Stimulated activated CD4-positive, alpha-beta T cell treated with anti-CD3 and anti-CD28 coated beads, Interleukin-1b, Interleukin-23, amount 100 ng/mL, for 1 hour (primary cell): ENCODE measurements at places on chromosomes 3 and 15.

DNA sequence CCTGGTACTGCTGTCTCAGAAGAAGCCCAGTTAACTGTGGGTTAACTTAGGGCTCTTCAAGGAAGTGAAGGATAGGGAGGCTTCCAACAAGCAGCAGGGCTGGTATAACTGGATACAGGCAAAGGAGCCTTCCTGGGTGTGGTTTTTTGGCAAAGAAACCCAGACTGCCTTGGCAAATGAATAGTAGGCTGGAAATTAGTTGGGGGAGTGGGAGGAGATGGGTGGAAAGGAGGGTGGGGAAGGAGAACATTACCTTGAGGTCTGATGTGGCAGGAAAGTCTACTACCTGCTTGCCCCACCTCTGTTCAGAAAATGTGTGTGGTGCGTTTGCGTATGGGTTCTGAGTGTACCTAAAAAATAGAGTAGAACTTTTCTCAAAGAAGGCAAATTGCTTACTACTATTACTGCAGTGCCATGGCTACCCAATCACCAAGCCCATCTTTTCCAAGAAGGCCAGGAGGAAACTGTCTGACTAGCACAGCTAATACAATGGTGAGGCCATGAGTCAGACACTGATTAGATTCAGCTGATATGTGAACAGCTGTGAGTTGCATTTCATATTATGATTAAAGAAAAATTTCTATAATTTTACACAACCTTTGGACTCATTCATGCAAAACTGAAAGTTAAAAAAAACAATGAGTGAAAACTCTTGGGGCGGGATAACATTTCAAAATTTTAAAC, 55.2 kb downstream of the SPTSSB start:
- no peak for DNase-seq

GRCh38 chr3:104526901-104527401, 839.8 kb upstream of the ALCAM start:
- no peak for DNase-seq

DNA sequence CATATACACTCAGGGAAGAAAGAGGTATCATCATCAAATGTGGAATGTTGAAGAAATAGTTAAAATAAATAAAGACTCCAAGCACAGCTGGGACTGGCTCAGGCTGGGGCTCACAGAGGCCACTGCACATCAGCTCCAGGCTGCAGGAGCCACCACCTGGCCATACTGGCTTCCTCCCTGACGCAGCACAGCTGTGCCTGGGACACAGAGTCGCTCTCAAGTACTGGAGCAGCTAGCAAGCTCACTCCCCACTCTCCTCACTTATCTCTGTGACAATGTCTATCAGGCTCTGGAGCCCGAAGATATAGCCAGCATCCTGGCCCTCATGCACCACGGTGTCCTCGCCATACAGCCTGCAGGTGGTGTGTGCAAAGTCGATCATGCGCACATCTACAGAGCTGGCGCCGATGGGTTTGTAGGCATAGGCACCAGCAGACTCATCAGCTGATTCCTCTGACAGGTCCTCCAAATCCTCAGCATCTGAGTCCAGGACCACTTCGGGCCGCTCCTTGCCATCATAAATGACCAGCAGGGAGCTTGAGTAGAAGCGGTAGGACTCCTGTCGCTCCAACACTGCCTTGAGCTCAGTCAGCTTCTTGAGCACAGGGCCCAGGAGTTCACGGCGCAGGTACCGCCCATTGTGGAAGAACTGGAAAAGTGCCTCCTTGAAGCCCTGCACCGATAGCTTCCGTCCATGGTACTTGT, 2.5 kb upstream of the NCKIPSD start:
- DNase-seq: no peak

DNA sequence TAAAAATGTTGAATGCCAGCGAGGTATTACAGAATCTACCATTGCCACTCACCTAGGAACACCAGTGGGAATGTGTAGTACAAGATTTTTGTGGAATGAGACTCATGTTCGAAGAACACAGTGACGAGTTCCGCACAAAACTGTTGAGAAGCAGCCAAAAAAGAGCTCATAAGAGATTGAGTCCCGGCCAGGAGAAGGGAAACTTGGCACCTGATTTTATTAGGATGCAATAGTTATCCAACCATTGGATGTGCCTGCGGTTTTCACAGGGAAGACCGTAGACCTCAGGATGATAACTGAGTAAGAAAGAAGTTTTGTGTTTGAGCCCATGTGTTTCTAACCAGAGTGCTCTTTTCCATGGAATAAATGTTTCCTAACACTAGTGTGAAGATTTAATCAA, 88.9 kb downstream of the PTPRG start:
- no peak for DNase-seq

DNA sequence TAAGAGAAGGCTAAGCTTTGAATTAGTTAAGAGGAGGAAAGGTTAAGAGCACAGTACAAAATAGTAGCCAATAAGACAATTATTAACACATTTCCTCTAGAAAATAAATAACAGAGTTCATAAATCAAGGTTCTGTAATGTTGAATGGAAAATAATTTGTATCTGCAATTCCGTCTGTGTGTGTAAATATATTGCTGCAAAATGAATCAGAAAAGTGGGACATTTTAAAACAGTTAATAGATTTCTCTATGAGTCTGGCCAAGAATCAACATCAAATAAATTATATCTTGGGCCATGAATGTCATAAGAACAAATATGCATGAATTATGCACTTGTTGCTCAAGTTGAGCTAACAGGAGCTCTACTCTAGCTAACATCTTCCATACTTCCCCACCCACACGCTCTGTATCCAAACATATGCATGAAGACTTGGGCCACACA, 14.2 kb upstream of the SUCNR1 start:
- no peak for DNase-seq

- peak; percentile 5 for DNase-seq
These were observed 36.4 kb upstream of the TRIM71 start for GRCh38 chr3:32781211-32781968.

DNA sequence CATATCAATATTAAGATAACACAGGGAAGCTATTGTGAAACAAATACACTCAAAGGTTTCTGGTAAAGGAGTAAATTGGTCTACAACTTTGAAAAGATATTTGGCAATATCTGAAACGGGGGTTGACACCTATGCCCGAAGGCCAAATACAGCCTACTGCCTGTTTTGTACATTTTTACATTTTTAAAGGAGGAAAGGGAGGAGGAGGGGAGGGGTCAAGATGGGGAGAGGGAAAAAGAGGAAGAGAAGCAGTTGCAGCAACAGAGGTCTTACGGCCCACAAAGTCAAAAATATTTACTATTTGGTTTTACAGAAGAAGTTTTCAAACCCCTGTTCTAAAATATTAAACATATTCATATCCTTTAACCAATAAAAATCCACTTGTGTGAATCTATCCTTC, 94.2 kb downstream of the FMN1 start:
- DNase-seq: no peak

GRCh38 chr3:126142652-126143051, 37.7 kb downstream of the ALDH1L1 start:
- DNase-seq: no peak

DNA sequence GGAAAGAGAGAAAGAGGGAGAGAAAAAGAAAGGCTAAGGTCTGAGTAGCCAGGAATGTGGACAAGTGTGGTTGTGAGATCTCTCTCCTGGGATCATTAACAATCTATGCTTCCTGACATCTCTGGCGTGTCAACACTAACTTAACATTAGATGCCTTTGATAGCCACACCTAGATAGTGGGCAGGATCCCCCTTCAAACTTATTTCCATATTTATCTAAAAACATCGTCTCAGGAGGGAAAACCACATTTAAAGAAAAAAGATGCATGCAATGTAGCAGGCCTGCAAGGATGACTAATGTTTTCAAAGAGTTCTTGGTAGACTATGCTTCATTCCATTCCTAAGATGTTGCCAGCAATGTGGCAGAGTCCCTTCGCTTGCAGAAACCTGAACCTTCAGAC, 80.9 kb downstream of the MLH1 start:
- DNase-seq: no peak

DNA sequence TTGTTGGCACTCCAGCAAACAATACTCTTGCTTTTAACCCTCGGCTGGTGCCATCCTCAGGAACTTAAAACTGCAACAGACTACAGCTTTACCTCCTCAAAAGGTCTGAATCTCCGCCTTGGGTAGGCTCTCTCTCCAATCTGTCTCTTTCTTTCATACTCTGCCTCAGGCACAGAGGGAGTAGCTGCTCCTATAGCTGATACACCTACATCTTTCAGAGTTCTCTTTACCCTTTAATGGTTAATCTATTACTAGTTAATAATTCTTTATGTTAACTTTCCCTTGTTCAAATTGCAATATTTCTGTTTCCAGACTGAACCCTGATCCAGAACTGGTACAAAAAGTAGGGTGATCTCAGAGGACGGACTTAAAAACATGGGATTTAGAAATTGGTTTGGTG, 66.2 kb downstream of the MAP4 start:
- DNase-seq: no peak

DNA sequence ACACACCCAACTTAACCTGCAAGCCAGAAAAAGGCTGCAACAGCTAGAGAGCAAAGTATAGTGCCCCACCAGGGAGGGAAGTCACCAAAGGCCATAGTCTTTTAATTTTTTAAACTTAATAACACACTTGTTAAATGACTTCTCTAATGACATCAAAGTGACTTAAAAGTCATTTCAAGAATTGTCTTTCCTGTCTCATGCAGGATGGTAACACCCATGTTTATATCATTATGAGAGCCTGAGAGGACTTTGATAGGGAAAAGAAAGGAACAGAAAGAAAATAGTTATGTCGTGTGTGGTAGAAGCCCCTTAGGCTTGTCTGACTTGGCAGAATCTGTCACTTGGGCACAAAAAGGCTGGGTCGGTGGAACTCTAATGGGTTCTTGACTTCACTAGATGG, 57.9 kb upstream of the C2CD4B start:
- no peak for DNase-seq

GRCh38 chr3:72341920-72342319, 506.3 kb downstream of the SHQ1 start:
- no peak for DNase-seq

- no peak for DNase-seq
These were observed 33.9 kb upstream of the TBC1D23 start for GRCh38 chr3:100226712-100227429.

DNA sequence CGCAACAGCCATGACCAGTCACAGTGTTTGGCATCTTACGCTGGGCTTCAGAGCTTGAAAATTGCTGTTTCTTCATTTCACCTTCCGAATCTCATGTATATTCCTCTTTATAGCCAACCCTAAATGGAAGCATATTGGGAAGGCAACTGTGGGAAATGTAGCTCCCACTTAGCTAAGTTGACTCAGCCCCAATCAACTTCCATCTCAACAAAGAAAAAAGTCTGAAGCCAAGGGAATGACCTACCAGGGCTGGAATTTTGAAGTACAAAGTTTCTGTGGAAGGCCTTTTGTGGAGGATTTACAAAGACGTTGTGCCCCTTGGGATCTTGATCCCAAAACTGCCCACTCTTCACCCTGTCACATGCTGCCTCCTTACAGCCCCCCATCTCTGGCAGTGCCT, 85.2 kb upstream of the OXTR start:
- DNase-seq: no peak

DNA sequence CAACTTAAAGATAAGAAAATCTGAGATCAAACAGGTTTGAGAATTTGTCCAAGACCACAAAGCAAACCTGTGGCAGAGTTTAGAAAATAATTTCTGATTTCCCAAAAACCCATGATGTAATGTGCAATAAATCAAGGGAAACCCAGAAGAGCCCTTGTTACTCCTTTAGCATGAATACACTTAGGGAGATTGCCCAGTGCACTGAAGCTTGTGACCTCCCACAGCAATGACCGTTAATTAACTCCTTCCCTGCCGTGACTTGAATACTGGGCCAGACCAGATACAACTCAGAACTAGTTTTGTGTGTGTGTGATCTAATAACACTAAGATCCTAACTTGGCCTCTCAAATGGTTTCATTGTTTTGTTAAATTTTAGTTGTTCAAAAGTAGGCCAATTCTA, 2.5 kb downstream of the PRKAR2A start:
- DNase-seq: no peak

- DNase-seq: no peak
These were observed 4.8 kb downstream of the MESD start for GRCh38 chr15:80984856-80985255.

DNA sequence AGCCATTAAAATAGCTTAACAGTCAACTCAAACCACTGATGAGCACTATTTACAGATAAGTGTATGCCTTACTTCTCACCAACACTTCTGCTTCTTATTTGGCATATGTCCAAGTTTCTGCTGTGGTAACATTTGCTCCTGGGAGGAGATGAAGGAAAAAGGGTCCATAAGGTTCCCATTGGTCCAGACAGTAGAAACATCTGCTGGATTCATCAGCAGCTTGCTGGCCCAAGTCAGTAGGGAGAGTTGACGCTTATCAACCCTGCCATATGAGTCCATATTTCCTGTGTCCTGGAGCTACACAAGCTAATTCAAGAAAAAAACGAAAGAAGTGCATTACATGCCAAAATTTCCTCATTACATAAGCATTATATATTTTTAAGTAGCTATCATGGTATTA, 824.5 kb downstream of the CADM2 start:
- no peak for DNase-seq

DNA sequence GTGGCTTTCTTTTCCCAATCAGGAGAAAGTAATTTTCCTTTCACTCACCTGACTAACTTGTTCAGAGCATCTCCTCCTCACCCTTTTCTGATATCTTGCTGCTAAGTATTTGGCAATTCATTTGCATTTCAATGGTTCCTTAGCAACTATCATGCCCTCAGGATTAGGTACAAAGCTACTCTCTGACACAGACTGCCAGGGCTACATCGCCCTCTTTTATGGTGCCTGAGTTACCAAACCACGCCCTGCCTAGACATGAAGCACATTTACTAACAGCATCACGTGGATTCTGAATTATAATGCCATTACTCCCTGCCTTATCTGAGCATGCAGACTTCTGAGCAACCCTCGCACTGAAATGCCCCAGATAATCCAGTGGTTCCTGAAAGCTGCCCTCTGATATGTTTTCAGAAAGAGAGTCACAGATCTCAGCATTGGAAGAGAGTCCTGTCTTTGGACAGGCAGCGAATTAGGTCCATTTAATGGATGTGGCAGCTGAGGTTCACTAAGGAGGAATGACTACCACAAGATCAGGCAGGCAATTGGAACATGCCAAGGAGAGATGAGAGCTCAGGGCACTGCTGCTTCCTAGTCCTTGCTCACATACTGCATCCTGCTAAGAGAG, 14.5 kb downstream of the EPHB1 start:
- no peak for DNase-seq

DNA sequence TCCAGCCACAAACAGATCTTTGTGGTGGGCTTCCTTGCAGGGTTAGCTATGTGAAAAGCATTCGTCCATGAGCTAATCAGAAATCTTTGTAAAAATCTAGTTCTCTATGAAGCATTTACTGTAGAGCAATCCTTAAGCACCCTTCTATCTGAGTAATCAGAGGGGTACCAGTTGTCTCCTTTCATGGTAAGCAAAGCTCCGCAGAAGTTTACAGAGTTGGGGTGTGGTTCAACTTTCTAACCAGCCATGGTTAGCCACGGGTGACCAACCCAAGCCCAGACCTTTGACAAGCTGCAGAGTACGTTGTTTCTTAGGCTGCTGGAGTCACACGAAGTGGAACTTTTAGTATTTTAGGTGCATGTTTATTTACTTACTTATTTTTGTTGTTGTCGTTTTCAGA, 77.4 kb downstream of the FLNB start:
- DNase-seq: no peak
